KG1 (cell line): ENCODE measurements at places on chromosomes 12 and 14.
A peak's percentile ranks its signal among the peaks of the same experiment; 100 is the strongest.

GRCh38 chr12:51687614-51688013, 96.6 kb downstream of the SCN8A start:
- DNase-seq, result no peak

- no peak for DNase-seq
Measured at GRCh38 chr12:93449277-93449676, 7.5 kb upstream of the UBE2N start.

DNA sequence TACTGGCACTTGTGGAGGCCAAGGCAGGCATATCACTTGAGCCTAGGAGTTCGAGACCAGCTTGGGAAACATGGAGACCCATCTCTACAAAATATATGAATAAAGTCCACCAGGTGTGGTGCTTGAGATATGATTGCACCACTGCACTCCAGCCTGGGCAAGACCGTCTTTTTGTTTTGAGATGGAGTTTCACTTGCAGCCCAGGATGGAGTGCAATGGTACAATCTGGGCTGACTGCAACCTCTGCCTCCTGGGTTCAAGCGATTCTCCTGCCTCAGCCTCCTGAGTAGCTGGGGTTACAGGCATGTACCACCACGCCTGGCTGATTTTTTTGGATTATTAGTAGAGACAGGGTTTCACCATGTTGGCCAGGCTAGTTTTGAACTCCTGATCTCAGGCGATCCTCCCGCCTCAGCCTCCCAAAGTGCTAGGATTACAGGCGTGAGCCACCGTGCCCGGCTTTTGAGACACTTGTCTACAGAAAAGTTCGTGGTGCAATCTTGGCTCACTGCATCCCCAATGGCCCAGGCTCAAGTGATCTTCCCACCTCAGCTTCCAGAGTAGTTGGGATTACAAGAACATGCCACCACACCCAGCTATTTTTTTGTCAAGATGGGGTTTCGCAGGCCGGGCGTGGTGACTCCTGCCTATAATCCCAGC, 16.3 kb upstream of the ATP5F1B start:
- no peak for DNase-seq

- no peak for DNase-seq
Measured at GRCh38 chr14:97916669-97917568, 1119.7 kb downstream of the VRK1 start.

- DNase-seq, result no peak
Measured at GRCh38 chr12:4284306-4284705, 10.7 kb downstream of the CCND2 start.

- no peak for DNase-seq
Measured at GRCh38 chr12:47361389-47362021, 281.7 kb upstream of the AMIGO2 start.

DNA sequence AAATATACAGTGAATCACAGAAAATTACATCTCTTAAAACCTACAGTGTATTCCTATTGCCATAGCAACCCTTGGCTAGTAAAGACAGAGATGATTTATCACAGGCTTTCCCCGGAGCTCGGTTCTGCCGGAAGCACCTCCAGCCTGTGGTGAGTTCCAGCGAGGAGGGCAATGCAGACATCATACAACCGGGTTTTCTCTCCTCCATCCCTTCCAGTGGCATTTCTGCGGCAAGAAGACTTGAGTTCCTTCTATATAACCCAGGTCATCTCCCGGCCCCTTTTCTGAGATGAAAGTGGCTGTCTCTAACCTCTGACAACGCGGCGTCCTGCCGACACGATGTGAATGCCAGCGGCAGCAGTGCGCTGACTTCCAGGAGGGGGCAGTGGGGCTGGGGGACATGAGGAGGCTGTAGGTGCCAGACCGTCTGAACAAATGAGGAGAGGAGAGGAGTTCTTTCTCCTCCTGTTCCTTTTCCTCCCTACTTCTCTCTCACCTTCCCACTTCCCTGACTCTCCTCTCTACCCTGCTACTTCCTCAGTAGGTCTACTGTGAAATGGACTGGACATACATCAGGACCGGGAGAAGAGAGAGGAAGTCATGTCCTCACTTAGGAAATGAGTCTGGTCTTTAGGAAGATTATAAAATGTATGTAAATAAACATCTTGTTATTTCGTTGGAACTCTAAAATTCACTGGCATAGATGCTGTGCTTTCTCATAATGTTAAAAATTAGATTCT, 68.6 kb upstream of the MAX start:
- DNase-seq, result no peak

DNA sequence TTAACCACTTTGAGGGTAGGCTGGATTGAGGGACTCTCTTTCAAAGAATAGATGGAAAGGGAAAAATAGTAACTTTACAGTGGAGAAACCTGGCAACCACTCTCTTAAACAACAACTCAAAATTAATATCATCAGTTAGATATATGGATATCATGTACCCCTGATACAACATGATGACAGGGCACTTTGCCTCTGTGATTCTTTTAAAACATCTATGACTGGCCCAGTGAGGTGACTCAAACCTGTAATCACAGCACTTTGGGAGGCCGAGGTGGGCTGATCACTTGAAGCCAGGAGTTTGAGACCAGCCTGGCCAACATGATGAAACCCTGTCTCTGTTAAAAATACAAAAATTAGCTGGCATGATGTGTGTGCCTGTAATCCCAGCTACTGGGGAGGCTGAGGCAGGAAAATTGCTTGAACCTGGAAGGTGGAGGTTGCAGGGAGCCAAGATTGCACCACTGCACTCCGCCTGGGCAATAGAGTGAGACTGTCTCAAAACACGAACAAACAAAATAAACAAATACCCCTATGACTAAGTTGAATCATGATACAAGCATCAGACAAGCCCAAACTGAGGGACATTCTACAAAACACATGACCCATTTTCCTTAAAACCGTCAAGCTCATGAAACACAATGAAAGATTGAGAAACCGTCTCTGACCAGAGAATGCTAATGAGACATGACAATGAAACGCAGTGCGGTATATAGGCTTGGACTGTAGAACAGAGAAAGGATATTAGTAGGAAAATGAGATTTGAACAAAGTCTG, 26.4 kb upstream of the SLC7A8 start:
- DNase-seq, result no peak

DNA sequence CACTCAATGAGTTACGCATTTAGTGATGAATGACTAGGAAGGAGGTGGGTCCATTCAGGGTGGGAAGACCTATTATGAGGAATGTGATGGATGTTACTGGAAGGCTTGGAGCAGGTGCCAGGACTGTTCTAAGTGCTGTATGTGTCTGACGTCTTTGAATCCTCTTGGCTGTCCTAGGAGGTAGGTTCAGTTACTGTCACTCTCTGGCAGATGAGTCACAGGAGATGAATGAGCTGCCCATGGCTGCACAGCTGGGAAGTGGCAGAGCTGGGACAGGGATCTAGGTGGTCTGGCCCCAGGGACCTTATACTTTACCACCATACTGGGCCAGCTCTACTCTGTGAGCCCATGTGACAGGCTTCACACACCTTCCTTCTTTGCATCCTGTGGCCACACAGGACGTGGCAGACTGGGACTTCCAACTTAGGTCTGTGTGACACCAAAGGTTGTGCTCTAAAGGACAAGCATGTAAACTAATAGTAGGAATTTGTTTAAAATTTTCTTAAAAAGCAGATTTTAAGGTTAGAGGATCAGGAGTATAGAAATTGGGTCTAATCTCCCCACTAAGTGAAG, 24.0 kb downstream of the TCTN1 start:
- no peak for DNase-seq

DNA sequence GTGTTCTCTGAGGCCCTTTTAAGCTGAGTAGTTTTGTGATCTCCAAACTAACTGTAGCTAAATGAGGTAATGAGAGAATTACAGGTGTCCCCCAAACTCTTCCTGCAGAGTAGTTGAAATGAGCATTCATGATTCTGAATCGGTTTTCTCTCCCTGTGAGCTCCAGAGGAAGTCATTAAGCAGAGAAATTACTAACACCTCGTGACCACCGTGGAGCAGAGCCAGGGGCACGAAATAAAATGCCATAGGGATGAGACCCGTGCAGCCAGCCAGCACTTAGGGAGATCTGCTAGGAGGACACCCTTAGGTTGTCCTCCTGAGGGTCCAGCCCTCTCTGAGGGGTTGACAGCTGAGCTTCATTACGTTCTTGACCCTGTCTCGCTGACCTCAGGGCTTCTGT, 79.5 kb downstream of the SLC25A47 start:
- DNase-seq, result no peak

- DNase-seq, result no peak
Measured at GRCh38 chr12:101782273-101782731, 43.0 kb upstream of the SYCP3 start.

- DNase-seq, result no peak
Measured at GRCh38 chr12:50050119-50050385, 7.3 kb upstream of the ASIC1 start.

- DNase-seq, result peak; percentile 43
Measured at GRCh38 chr12:124680863-124681778, 113.7 kb upstream of the NCOR2 start.

- DNase-seq, result no peak
Measured at GRCh38 chr12:51666696-51667095, 75.7 kb downstream of the SCN8A start.

- DNase-seq, result no peak
Measured at GRCh38 chr12:87280356-87280755, 748.8 kb downstream of the C12orf50 start.

- DNase-seq, result no peak
Measured at GRCh38 chr12:23884909-23885308, 64.6 kb downstream of the SOX5 start.

DNA sequence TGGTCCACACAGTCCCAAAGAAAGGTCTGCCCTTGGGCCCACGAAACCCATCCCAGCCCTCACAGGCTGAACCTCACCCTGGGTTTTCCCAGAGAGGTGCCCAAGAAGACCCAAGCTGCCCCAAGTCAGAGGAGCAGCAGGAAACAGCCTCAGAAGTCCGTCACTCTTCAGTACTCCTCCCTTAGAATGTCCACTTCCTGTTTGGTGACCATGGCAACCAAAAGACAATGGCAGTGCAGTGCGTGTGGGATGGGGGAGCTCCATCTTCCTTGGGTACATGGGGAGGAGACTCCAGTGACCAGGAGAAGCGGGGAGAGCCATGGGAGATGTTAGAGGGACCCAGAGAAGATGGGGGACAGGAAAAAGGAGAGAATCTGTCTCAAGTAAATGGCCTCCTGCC, 11.3 kb downstream of the SELPLG start:
- DNase-seq, result no peak

- no peak for DNase-seq
Measured at GRCh38 chr14:68177728-68178127, 358.1 kb downstream of the RAD51B start.

DNA sequence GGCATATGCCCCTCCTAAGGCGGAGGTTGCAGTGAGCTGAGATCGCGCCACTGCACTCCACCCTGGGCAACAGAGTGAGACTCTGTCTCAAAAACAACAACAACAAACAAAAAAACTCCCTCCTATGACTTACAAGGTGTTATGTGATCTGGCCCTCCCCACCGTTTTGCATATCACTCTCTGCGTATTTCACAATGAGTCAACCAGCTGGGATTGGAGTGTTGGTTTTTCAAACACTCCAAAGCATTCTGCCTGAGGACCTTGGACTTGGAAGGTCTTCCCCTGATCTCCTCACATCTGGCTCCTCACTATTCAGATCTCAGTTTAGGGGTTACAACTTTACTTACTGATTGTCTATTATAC, 14.0 kb downstream of the MANSC1 start:
- no peak for DNase-seq

DNA sequence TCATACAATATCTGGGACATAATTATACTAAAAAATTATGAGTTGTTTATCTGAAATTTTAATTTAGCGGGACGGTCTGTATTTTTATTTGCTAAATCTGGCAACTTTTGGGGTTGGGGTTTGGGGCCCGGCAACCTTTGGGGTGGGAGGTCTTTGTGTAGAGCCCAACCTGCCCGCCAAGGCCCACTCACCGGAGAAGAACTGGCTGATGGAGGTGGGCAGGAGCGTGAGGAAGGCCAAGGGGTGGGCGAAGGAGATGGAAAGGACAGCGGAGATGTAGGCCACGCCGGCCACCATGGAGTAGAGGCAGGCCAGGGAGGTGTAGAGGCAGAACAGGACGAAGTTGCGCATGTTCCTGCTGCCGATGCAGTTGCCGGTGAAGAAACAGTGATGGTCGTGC, 2.6 kb downstream of the ZDHHC22 start:
- DNase-seq, result no peak

DNA sequence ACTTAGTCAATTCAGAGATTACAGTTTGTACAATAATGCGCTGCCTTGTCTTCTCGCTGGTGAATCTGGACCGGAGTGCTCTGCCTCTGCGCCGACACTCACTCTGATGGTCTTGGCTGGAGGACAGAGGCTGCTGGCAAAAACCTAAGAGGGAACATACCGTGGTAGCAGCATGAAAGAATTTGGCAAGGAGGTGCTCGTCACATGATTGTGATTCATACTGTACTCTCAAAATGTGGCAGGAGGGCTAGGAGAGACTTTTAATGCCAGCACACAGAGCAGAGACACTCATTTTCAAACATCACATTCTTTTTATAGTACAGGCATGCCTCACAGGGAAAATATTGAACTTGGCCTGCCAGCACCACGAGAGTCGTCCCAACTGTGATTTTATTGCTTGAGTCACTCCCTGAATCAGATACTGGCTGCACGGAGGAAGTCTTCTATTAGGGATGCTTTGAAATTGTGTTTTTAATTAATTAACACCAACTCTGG, 67.8 kb downstream of the HMGA2 start:
- DNase-seq, result no peak

- no peak for DNase-seq
Measured at GRCh38 chr12:57614178-57614947, 3.1 kb downstream of the ARHGEF25 start.

DNA sequence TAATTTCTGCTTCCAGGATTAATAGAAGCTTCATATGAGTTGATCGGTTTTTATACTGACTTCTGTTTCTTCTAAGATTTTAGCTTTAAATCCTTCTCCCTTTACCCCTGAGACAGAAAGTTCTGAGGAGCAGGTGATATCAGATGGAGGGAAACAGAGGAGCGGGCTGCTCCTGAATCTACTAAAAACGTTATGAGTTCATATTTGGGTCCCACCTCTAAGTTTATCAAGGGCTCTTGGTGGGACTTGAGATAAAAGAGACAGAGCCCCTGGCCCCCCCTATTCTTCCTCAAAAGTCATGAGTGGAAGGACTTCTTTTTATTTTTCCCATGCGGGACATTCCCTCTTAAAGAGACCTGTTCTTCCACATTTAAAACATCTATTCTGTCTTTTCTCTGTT, 23.8 kb downstream of the CLEC2A start:
- no peak for DNase-seq
